ENCODE measurements at places on chromosomes 11 and 22.

GRCh38 chr11:19241260-19242178, 774 bp upstream of the E2F8 start:
- no peak for DNase-seq

DNA sequence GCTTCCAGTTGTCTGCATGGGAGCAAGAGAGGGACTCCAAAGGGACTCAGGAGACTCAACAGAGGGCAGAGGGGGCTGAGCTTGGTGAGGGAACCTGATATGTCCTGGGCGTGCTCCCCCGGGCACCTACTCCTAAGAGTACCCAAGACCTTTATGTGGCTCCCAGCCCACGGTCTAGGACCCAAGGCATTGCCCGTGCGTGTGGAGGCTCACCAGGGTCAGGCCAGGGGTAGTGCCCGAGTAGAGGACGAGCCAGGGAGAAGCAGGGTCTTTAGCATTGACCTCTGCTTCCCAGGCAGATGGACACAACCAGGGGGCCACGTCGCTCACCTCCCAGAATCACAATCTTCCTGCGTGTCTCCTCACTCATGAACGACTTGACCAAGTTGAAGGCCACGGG, 13.4 kb downstream of the SEC14L4 start:
- DNase-seq = no peak

- peak; percentile 69 for DNase-seq
Observed at GRCh38 chr11:65927904-65928397, 8.7 kb downstream of the DRAP1 start.

DNA sequence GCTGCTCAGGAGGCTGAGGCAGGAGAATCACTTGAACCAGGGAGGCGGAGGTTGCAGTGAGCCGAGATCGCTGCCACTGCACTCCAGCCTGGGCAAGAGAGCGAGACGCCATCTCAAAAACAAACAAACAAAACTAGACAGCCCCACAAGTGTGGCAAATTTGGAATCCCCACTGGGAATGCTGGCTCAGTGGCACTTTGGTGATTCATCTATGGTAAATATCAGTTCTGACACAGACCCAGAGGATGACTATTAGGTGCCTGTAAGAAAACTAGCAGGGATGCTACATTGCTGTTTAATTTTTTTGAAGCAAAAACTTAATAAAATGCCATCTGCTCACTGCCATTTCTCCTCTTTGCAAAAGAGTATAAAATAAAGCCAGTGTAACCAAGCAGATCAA, 107.9 kb downstream of the NAT10 start:
- no peak for DNase-seq

DNA sequence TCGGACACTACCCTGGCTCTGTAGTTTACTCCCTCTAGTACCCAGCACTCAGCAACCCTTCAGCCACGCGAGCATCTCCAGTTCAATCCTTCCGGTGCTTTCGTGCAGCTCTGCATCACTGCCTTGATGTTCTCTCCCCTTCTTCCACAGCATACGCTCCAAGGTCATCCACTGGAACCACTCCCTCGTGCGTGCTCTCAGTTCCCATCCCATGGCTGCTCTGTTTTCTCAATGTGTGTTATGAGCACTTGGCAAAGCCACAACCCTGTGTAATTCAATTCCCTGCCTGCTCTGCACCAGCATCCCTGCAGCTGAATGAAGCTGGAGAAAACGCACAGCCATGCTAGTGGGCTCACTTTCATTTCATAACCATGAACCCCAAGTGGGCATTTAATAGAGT, 38.5 kb upstream of the NFRKB start:
- no peak for DNase-seq

DNA sequence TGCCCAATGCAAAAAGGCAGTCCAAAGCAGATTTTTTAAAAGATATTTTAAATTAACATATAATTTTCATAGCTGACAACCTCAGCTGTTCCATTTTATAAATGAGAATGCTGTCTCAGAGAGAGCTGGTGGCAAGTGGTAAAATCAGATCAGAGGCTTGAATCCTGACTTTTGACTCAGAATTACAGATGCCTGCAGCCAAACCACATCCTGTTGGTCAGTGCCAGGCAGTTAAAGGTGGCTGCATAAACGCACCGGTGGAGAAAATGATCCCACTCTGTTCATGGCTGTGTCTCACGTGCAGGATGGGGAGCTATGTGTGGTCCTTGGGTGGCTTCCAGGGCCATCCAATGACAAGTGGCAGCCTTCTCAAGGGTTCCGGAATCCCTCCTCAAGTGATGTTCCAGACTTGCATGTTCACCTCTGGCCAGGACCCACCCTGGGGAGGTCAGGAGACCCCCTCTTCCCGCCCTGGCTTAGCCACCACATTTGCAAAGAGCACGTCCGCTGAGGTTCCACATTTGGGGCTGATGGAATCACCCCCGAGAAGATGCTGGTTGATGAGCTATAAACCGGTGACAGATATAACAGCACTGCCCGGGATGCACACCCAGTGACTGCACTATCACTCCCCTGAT, 155.5 kb downstream of the SHANK2 start:
- DNase-seq = no peak

GRCh38 chr22:39134366-39135091, 18.0 kb downstream of the CBX7 start:
- DNase-seq = no peak

DNA sequence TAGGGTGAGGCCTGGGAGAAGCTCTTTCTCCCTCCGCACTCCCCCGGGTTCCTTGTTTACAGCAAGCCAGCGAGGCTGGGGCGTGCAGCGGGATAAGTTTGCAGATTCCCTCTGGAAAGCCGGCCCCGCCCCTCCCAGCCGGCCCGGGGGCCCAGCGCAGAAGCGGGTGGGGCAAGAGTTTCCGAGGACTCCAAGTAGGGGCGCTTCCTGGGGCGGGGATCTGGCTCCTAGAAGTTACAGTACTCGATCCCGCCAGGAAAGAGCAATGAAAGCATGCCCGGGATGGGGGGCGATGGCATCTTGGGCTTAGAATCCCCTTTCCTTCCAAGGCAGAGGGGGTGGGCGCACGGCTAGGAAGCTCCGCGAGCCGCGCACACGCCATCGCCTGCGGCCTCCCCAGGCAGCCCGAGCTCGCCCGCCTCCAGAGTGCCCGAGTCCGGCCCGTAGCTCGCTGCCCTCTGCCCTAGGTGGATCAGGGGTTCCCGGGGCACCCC, 385 bp downstream of the TST start:
- no peak for DNase-seq

DNA sequence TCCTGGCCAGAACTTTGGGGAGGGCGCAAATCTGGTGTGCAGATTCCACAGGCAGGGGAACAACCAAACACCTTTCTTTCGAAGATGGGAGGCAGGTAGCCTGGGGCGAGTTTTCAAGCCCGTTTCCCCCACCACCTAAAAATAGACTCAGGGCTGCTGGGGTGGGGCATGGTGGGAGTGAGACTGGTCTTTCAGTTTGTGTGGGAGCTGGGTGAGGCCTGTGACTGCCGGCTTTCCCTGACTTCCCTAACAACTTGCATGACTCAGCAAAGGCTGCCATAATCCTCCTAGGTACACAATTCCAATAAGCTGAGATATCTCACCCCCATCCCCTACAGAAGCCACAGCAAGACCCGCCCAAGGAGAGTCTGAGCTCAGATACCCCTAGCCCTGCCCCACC, 4.3 kb upstream of the OR5B12 start:
- DNase-seq = no peak

DNA sequence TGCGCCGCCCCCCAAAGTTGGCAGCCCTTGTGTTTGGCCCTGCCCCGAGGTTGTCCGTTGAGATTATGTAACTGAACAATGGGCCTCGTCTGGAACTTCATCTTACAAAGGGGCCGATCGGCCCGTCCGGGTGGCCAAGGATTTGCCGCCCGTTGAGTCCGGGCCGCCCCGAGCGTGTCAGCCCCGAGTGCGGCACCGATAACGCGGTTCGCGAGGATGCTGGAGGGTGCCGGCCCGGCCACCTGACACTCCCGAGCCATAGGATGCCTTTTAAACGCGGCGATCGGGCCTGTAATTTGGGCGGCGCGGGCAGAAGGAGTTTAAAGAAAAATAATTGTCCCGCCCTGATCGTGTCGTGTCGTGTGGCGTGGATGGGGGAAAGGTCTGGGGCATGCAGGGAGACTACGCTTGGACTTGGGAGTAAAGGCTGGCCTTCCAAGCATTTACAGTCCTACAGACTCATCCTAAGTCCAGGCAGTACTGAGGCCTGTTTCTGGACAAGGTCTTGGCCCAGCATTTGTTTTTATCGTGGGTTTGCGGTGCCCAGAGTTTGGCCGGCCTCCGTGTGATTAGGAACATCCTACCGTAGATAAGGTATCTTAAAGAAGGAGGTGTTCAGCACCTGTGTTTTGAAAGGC, 1.3 kb downstream of the WEE1 start:
- DNase-seq = no peak

DNA sequence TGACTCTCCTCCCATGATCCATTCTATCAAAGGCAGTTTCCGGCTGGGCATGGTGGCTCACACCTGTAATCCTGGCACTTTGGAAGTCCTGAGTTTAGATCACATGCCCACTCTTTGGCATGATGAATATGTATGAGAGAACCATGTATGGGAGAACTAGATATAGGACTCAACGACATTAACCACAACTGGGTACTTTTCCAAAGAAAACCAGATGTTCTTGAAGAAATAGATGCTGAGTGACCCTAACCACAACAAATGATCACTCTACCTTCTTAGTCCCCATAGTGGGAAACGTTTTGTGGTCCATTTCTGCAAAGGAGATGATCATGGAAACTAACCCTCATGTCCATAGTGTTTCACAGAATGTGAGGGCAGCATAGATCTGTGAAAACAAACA, 13.6 kb downstream of the FJX1 start:
- DNase-seq = no peak

GRCh38 chr11:1458340-1459218, 28.0 kb downstream of the MOB2 start:
- DNase-seq = no peak

GRCh38 chr11:12160680-12161079, 50.3 kb downstream of the MICAL2 start:
- DNase-seq = no peak

GRCh38 chr11:14905104-14906033, 13.3 kb upstream of the CYP2R1 start:
- DNase-seq = peak; percentile 50

DNA sequence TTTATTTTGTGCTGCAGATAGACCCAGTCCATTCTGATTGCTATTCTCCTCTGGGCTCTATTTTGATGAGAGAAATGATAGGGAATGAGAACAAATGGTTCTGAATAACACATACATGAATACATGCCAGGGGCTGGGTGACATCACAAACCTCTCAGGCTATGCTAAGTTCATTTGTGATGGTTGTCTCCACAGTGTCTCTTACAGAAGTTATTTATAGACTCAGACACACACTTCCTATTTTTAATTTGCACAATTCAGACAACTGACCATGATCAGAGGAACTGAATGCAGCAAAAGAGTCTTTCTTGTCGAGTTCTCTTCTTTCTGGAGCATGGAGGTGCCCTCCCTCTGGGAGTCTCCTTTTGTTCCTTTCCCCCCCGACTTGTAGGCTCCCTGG, 991.7 kb downstream of the OPCML start:
- no peak for DNase-seq

Measured in activated CD4-positive, alpha-beta T cell treated with anti-CD3 and anti-CD28 coated beads for 1 hour (primary cell).